ENCODE measurements at places on chromosomes 4 and X.

GRCh38 chrX:2439613-2440012 lies 61.2 kb downstream of the DHRSX start:
- no peak for DNase-seq

GRCh38 chrX:44344194-44344593 lies 722 bp upstream of the EFHC2 start:
- DNase-seq: no peak

DNA sequence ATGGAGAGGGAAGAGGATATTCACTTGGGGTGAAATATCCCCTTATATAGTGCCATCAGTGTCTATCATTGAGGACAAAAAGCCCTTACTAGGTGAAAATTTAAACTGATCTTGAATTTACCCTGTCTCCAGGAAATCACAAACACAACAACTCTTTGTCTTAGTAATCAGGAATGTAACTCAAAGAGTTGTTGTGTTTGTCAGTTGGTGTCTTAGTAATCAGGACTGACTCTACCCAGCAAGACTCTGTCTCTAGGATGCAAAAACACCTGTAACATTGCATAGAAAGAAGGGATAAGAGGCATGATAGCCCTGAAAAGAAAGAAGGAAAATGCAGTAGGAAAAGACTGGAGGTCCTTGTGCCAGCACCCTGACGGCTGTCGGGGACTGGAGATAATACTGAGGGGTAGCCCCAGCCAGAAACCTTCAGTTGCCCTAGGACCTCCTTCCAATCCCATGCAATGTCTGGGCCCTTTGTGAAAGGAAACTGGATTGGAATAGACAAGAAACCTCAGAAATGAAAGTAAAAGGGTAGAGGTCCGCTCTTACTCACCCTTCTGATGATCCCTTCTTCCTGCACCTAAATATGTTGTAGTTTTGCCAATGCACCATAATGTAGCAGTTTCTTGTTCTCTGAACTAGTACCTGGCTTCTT lies 45.3 kb downstream of the HMGB2 start:
- no peak for DNase-seq

DNA sequence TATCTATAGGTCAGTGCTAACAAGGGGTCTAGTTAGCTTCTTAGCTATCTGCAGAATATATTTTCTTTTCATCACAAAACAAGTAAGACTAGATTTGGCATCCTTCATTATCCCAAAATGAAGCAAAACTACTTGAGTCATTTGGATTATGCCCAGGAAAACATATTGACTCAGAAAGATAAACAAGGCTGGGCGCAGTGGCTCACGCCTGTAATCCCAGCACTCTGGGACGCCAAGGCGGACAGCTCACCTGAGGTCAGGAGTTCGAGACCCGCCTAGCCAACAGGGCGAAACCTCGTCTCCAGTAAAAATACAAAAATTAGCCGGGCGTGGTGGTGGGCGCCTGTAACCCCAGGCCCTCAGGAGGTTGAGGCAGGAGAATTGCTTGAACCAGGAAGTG lies 18.0 kb upstream of the MND1 start:
- DNase-seq: peak; percentile 48

- no peak for DNase-seq
Measured at GRCh38 chrX:17039826-17040225, 93.4 kb downstream of the REPS2 start.

- DNase-seq: no peak
Measured at GRCh38 chr4:74218201-74218600, 60.3 kb downstream of the MTHFD2L start.

- DNase-seq: peak; percentile 61
Measured at GRCh38 chr4:2930758-2931511, 32.3 kb downstream of the NOP14 start.

DNA sequence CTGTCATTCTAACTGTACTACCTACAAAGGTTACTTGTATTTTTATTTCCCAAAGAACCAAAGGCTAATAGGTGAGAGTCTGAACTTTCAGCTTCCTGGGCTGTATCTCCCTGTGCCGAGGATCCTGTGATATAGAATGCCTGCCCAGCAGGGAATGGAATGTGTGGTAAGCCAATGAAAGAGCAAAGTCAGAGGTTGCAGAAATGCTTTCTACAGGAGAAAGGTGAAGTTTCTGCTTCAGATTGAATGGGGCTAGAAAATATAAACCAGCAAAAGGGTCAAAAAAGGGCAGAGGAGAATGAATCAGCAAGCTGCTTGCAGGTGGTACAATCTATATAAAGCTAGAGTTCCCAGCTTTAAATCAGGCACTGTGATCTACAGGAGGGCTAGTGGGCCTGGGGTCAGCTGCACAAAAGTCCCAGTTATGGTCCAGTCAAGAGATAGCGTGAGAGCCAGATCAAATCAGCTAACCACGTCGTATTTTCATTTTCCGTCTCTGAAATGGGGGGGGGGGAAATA lies 146.1 kb downstream of the DCTD start:
- DNase-seq: no peak

Data from posterior cingulate gyrus (tissue), 11 donors.